ENCODE measurements at places on chromosomes 1 and 21. TPM values are rescaled to one million over a fixed set of nuclear protein-coding genes. Genes with fewer than 3 reads are reported as not detected.

The ARHGEF11 gene
- 2.1 TPM for total RNA-seq

The RGSL1 gene
- total RNA-seq: not detected

The OR2AK2 gene
- total RNA-seq: not detected

The KIAA1614 gene
- 0.11 TPM for total RNA-seq

The CHI3L1 gene
- not detected for total RNA-seq

The SPRR2B gene
- not detected for total RNA-seq

The NHLH1 gene
- total RNA-seq: 0.59 TPM

Data from activated CD8-positive, alpha-beta memory T cell treated with anti-CD3 and anti-CD28 coated beads for 36 hours (primary cell).